NCI-H1930 (cell line): ENCODE measurements at places on chromosomes 6 and 20.

GRCh38 chr6:24536466-24536865 is 41.7 kb downstream of the ALDH5A1 start:
- no peak for DNase-seq

DNA sequence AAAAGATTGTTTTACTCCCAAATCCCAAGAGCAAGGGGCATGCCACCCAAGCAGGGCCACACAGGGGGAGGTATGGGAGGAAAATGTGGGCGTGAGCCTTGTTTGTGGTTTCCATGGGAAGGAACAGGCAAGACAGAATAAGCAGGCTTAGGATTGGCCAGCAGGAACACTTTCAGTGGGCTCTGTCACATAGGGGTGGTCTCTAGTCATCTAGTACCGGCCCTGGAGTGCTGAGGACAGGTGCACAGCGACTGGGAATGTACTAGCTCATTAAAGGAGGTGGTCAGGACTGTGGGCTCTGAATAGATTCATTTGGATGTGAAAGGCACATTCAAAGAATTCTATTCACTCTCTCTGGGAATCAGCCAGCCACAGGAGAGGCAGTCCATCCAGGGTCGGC is 175.6 kb downstream of the TBC1D7 start:
- DNase-seq = no peak

GRCh38 chr6:13653296-13653695 is 38.2 kb downstream of the NOL7 start:
- DNase-seq = no peak

GRCh38 chr6:23175391-23175790 is 606.0 kb downstream of the HDGFL1 start:
- DNase-seq = no peak

DNA sequence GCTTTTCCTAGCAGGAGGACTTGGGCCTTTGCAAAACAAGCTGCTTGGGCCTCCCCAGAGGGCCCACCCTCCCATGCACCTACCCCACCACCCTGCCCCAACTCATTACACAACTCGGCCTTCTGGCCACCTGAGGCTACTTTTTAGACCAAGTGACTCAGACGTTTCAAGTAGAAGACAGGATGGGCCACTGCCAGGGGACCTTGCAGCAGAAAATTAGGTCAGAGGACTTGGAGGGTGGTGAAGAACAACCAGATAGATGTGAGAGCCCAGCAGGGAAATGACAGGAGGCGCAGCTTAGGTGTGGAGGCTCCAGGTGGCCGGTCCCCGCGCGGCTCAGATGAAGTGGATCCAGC is 1.4 kb downstream of the PPP1R3D start:
- DNase-seq = no peak

DNA sequence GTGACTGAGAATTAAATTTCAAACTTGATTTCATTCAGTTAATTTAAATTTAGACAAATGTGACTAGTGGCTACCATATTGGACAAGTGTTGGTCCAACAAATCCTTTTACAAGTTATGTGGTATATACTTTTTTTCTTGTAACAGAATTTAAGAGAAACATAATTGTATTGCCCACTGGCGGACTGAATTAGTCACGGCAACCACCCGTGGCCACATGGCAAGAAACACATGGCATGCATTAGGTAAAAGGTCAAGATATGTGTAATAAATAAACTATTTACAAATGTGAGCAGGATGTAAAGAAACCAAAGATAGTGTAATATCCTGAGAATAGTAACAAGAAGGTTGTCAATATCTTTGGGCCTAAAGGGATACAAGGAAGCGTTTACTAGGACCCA is 91.2 kb downstream of the LCA5 start:
- DNase-seq = no peak

DNA sequence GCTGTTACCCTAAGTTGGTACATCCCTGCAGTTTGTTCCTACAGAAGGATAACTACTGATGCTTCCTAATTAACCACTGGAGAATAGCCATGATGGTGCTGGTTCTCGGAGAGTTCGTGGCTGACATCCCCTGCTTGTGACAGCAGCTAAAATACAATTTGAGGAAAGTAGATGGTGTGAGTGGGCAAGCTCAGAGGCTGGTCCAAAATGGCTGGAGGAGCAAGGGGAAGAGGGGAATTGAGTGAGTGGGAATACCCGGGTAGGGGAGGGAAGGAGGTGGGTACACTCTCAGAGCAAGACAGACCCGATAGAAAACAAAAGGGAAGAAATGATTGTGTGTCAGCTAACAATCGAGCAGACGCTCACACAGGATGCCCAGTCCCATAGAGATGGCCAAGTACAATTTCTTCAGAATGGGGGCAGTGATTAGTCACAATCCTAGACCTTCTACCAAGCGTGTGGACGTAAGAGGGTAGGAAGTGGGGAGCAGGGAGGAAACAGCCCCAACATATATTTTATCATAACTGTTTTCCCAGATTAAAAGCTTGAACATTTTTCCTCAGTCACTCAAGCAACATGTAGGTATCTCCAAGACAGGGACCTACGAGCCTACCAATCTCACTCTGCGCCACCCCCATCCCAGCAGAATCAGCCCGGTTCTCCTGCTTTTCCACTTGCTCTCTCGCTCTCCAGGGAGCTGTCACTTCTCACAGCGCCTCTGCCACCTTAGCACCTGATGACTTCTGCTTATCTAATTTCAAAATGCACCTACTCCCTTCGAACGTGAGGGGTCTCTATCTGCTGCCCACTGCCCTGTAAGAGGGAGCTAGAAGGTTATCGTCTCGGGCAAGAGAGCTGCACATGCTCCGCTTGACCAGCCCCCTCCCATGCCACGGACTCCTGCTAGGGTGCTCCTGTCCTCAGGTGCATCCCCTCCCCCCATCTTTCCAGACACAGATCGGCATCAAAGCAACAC is 26.2 kb downstream of the RIPOR2 start:
- DNase-seq = no peak
